ENCODE measurements at places on chromosomes 2 and 18. TPM values are rescaled to one million over a fixed set of nuclear protein-coding genes. Genes with fewer than 3 reads are reported as not detected.

LIMS4 gene
- polyA plus RNA-seq = 5.5 TPM

PPP1R1C gene
- polyA plus RNA-seq = 2.5 TPM

VWC2L gene
- not detected for polyA plus RNA-seq

MSTN gene
- polyA plus RNA-seq = 0.34 TPM

LRP2 gene
- polyA plus RNA-seq = 44.7 TPM

MAP4K4 gene
- polyA plus RNA-seq = 8.4 TPM

HES6 gene
- 5.5 TPM for polyA plus RNA-seq

MYO5B gene
- polyA plus RNA-seq = 17.8 TPM
